ENCODE measurements at places on chromosomes 6 and 20. TPM values are rescaled to one million over a fixed set of nuclear protein-coding genes. Genes with fewer than 3 reads are reported as not detected.

DNA sequence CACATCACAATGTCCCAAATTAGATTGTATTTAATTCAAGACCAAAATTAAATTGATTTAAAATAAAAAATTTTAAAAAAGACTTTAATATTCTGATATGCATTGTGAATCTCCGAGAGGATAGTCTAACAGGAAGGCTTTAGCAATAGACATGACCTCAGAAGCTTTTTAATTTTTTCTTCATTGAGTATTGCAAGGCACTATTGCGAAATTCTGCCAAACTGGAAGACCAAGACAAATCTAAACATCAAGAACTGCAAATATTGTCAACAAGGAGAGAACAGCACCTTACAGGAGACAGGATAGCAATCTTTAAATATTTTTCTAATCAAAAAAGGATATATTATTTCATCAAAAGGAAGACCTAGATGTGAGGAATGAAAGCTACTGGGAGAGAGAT lies 56.9 kb downstream of the BMP5 start:
- no peak for DNase-seq
- H3K27ac ChIP-seq = no peak overlapping the region
- H3K27me3 ChIP-seq = no peaks in the 10 kb centered on the region
- H3K36me3 ChIP-seq = no peaks in the 10 kb centered on the region

Gene MAP3K5
- 5.7 TPM for polyA plus RNA-seq

GRCh38 chr6:159307246-159307790 lies 138.1 kb downstream of the FNDC1 start:
- H3K27me3 ChIP-seq = no peaks in the 10 kb centered on the region
- H3K36me3 ChIP-seq = no peaks in the 10 kb centered on the region
- no peak overlapping the region for H3K4me3 ChIP-seq
- H3K27ac ChIP-seq = no peak overlapping the region
- H3K4me1 ChIP-seq = peaks cover 21% of the 10 kb centered on the region

DNA sequence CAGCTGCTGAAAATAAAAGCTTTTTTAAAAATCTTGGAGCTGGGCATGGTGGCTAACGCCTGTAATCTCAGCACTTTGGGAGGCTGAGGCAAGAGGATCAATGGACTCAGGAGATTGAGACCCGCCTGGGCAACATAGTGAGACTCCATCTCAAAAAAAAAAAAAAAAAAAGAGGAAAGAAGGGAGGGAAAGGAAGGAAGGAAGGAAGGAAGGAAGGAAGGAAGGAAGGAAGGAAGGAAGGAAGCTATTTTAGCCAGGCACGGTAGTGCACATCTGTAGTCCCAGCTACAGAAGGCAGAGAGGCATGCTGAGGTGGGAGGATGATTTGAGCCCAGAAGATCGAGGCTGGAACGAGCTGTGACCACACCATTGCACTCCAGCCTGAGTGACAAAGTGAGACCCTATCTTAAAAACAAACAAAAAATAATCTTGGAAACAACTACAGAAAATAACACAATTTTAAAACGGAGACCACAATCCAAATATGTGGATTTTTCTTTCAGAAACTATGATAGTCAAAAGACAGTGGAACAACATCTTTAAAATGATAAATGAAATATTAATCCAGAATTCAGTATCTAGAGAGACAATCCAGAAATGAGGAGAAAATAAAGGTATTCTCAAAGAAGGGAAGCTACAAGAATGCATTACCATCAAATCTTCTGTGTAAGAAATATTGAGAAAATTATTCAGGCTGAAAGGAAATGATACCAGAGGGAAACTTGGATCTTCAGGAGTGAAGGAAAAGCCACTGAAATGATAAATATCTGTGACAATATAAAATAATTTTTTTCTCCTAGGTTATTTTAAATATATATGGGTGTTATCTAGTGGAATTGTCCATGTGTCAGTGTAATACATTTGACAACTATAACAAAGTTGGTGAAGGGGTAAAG lies 182.0 kb downstream of the GPX5 start:
- no peak overlapping the region for H3K4me3 ChIP-seq
- H3K4me1 ChIP-seq = no peaks in the 10 kb centered on the region
- peaks cover 24% of the 10 kb centered on the region for H3K27me3 ChIP-seq

Gene CST2
- polyA plus RNA-seq = not detected

GRCh38 chr6:157110607-157111006 lies 212.7 kb downstream of the TMEM242 start:
- H3K4me1 ChIP-seq = peaks cover 3% of the 10 kb centered on the region
- peaks cover 13% of the 10 kb centered on the region for H3K36me3 ChIP-seq
- H3K27ac ChIP-seq = no peak overlapping the region
- DNase-seq = no peak
- H3K4me3 ChIP-seq = no peak overlapping the region

- H3K27ac ChIP-seq = peak overlapping the region; percentile 51
- no peaks in the 10 kb centered on the region for H3K27me3 ChIP-seq
- peaks cover 20% of the 10 kb centered on the region for H3K4me1 ChIP-seq
- no peak for DNase-seq
These were observed 182.6 kb downstream of the ERMARD start for GRCh38 chr6:169933839-169934698.

DNA sequence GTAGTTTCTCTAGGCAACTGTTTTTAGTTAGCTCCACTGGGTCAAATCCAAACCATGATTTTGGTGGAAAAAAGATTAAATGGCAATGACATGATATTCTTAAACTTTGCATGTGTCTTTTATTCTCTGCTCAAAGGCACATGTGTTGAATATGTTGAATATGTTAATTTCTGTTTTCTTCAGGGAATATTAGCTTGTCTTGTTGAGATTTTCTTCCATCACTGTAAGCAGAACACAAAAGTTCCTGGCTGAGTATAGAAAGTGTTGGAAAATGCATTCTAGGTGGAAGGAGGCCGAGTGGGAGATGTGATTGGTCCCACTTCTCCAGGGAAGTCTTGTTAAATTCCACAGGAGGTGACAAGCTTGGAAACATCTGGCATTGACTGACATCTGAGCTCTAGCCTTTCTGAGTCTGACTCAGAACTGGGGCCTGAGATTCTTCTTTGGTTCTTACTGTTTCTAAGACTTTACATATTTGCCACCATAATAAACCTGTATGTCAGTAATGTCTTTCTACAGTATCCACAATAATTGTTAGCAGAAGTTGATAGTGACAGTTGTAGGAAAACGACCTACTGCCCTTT lies 81.1 kb downstream of the LAMA4 start:
- H3K36me3 ChIP-seq = peaks cover 3% of the 10 kb centered on the region
- no peak for DNase-seq
- no peaks in the 10 kb centered on the region for H3K4me1 ChIP-seq

- no peak overlapping the region for H3K27ac ChIP-seq
- H3K36me3 ChIP-seq = no peaks in the 10 kb centered on the region
- H3K4me3 ChIP-seq = no peak overlapping the region
- no peak for DNase-seq
These were observed 167.3 kb downstream of the GRM4 start for GRCh38 chr6:33978412-33979150.

DNA sequence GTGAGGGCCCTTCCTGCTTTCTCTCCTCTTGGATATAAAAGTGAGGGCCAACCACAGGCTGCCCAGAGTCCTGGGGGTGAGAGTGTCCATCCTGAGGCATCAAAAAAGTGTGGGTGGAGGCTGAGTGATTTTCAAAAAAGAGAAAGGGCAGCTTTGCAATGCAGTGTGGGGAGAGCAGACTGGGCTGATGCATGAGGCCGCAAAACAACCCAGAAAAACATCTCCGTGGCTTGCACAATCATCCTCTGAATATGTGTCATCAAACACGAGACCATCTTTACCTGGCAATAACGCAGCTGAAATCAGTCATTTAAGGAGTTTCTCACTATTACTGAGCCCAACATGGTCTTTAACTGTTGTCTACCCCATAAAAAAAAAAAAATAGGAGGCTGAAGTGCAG lies 191.2 kb upstream of the SOX4 start:
- H3K27ac ChIP-seq = no peak overlapping the region
- H3K4me3 ChIP-seq = no peak overlapping the region
- H3K4me1 ChIP-seq = no peaks in the 10 kb centered on the region

- H3K27ac ChIP-seq = no peak overlapping the region
- peaks cover 7% of the 10 kb centered on the region for H3K36me3 ChIP-seq
- no peaks in the 10 kb centered on the region for H3K27me3 ChIP-seq
- H3K4me1 ChIP-seq = peaks cover 2% of the 10 kb centered on the region
- DNase-seq = no peak
These were observed 31.9 kb downstream of the VAPB start for GRCh38 chr20:58420798-58421496.

DNA sequence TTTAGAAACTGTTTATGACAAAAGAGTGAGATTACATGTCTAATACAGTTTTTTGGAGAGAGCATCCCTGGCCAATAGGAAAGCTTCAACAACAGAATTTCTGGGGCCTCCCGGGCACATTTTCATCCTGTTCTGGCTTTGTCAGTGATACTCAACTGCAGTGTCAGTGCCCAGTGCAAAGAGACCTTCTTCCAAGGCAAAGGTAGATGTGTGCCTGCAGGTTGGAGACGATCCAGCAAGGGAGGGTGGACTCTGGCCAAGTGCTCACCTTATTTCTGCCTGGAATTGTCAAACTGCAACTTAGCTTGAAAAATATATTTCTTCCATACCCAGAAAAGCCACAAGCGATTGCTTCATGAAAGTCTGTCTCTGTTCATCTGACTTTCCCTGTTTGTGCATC lies 211.6 kb upstream of the SNX9 start:
- no peaks in the 10 kb centered on the region for H3K27me3 ChIP-seq
- H3K27ac ChIP-seq = no peak overlapping the region
- no peak for DNase-seq
- H3K4me1 ChIP-seq = no peaks in the 10 kb centered on the region
- H3K4me3 ChIP-seq = no peak overlapping the region
- peaks cover 2% of the 10 kb centered on the region for H3K36me3 ChIP-seq

DNA sequence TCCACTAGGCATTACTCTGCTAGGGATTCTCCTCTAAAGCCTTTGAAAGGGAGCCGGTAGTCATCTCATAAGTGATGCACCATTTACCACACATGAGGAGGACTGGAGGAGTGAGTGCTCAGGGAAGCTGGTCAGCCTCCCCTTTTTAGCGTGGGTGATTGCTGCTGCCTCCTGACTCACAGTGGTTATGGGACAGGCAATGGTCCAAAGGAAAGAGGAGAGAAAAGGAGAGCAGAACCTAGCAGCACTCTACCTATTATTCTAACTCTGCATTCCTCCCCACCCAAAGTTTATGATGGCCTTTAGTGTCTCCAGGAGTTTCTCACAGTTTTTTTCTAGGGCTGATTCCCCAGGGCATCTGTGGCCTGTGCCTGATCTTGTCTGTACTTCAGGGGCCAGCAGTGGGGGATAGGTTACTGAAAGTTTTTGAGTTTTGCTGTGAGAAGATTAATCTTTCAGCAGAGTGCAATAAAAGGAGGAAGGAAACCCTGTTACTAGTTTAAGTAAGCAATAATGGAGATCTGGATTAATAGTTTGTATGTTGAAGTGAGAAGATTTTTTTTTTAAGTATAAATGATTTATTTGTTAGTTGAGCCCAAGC lies 36.4 kb upstream of the GCLC start:
- H3K4me1 ChIP-seq = no peaks in the 10 kb centered on the region
- no peak overlapping the region for H3K4me3 ChIP-seq
- H3K27me3 ChIP-seq = no peaks in the 10 kb centered on the region
- no peak for DNase-seq

DNA sequence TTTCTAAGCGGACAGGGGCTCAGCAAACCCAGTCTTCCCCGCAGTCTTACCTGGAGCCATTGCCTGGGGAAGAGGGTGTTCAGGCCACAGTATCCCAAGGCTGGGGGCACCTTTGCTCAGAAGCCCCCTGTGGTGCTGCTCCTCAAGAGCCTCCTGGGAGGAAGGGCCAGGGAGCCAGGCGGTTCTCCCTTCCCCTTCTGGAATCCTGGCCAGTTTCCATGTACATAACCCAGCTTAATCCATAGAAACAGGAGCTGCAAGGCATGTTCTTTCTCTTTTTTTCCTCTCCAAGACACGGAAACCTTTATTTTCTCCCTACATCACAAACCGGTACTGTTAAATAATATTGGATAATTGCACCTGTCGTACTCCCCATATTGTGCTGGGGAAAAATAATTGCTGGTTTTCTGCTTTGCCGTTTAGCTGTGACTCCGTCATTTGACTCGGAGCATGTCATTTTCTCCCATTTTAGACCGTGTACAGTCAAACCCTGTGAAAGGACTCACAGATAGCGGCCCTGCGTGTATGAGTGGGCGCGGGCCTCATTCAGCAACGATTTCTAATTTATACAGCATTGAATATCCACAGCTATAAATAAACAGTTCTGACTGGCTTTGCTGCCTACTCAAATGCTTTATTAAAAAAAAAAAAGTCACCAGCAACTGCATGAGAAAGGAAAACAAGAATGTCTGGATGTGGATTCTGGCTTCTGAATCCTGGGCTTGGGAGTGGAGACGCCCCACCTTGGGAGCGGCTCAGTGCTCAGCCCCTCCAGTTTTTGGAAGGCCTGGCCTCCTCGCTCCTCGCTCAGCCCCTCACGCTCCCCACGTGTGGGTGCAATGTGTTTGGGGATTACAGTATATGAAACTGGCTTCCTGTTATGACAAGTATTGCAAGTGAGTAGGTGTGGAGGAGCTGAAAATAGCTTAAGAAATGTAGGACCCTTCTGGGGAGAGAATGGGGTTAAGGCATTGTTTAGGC lies 67.3 kb downstream of the ADTRP start:
- H3K36me3 ChIP-seq = no peaks in the 10 kb centered on the region
- H3K4me1 ChIP-seq = no peaks in the 10 kb centered on the region
- H3K27me3 ChIP-seq = no peaks in the 10 kb centered on the region
- H3K27ac ChIP-seq = no peak overlapping the region
- DNase-seq = no peak
- H3K4me3 ChIP-seq = no peak overlapping the region

- no peak for DNase-seq
- no peaks in the 10 kb centered on the region for H3K27me3 ChIP-seq
- H3K36me3 ChIP-seq = no peaks in the 10 kb centered on the region
- no peak overlapping the region for H3K4me3 ChIP-seq
These were observed 94.5 kb upstream of the LRFN2 start for GRCh38 chr6:40681622-40682021.

Gene PNPLA1
- polyA plus RNA-seq = not detected

All from liver (tissue), 10 donors.